ENCODE measurements at places on chromosomes 6 and 20.

GRCh38 chr20:46621492-46621891, 29.8 kb downstream of the SLC13A3 start:
- DNase-seq: peak; percentile 9

DNA sequence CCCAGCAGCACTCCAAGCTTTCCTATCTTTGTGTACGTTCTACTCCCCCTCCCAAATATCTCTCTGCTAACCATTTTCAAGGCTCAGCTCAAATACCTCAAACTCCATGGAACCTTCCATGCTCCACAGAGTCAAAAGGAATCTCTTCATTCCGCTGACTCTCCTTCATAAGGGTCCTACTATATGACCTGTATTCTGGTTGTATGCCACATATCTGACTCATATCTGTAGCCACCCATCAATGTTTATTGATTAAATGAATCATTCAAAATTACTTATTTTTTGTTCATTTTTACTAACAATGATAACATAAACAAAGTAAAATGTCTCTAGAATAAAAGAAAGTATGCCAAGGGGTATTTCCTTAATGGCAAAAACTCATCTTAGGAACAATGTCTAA, 123.2 kb downstream of the ARHGAP18 start:
- no peak for DNase-seq

DNA sequence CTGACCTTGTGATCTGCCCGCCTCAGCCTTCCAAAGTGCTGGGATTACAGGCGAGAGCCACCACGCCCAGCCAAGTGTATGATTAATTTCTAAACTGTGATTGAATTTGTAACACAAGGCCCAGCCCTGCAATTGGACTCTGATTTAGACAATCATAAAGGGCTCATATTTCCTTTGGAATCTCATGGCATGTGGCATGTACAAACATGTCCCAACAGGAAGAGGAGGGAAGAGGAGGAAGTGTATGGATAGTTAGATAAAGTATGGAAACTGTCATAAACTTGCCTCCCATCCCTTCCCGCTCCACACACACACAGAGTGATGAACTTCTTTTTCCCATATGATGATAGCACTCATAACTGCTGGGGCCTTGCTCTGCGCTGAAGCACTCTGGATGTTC, 27.2 kb upstream of the QKI start:
- no peak for DNase-seq

DNA sequence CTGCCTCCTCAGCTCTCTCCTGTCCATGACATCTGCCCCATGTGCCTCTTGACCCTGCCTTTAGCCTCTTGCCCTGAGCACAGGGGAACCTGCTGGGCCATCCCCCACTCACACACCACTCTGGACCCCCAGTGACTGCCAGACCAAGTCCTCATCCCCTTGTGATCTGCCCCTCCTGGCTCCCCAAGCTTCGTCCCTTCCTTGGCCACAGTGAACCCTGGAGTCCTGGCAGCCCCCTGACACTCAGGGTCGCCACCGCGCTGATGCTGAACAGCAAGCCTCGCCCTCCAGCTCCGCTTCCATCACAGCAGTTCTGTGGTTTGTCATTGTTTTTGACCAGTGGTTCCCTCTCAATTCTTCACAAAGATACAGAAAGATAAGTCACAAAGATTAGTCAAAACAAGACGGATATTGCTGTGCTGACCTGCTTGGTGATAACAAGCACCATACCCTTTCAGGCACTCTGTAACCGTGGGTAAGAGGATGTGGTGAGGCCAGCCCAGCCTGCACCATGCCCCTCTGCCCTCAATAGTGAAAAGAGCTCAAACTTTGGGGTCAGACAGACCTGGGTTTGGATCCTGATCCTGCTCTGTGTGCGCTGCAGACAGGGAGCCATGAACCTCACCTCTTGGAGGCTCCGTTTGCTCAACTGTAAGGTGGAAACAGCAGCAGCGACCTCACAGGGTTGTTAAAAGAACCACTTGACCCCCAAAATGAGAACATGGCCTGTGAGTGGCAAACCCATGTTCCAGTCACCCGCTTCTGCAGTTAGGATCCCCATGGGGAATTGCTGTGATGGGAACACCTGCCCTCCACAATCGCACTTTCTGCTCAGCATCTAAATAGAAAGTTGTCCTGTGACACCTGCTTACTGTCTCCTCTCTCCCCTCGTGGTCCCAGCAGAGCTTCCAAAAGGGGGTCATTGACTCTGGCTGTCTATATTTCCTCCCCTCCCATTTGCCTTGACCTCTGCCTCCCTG, 114.5 kb downstream of the TOX2 start:
- no peak for DNase-seq

GRCh38 chr20:42779216-42779615, 410.5 kb downstream of the PTPRT start:
- no peak for DNase-seq

GRCh38 chr6:158441716-158442215, 118.1 kb upstream of the TMEM181 start:
- DNase-seq: no peak

DNA sequence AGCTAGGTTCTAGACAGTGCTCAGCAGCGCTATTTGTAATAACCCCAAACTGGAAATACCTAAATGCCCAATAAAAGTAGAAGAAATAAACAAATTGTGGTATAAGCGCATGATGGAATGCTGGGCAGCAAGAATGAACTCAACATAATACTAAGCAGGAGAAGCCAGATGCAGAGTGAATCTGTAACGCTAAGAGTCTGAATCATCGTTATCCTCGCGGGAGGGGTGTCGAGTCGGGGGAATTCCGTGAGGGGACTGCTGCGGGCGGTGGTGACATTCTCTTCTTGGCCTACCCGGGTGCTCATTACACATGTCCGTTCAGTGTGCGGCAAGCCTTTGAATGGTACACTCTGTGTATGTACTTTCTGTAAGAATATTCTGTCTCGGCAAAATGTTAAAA, 83.7 kb downstream of the SULF2 start:
- no peak for DNase-seq

DNA sequence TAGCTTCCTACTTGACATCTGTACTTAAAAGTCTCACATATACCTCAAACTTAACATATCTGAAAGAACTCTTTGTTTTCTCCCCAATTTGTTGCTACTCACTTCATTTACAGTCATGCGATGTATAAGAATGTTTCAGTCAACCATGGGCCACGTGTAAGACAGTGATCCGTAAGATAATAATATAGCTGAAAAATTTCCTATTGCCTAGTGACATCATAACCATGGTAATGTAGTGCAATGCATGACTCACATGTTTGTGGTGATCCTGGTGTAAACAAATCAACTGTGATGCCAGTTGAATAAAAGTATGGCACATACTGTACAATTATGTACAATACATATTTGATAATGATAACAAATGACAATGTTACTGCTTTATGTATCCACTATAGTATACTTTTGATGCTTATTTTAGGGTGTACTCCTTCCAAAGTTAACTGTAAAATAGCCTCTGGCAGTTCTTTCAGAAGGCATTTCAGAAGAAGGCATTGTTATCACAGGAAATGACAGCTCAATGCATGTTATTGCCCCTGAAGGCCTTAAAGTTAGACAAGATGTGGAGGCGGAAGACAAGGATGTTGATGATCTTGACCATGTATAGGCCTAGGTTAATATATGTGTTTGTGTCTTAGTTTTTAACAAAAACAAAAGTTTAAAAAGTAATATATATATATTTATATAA, 579.0 kb downstream of the EPHA7 start:
- DNase-seq: no peak

DNA sequence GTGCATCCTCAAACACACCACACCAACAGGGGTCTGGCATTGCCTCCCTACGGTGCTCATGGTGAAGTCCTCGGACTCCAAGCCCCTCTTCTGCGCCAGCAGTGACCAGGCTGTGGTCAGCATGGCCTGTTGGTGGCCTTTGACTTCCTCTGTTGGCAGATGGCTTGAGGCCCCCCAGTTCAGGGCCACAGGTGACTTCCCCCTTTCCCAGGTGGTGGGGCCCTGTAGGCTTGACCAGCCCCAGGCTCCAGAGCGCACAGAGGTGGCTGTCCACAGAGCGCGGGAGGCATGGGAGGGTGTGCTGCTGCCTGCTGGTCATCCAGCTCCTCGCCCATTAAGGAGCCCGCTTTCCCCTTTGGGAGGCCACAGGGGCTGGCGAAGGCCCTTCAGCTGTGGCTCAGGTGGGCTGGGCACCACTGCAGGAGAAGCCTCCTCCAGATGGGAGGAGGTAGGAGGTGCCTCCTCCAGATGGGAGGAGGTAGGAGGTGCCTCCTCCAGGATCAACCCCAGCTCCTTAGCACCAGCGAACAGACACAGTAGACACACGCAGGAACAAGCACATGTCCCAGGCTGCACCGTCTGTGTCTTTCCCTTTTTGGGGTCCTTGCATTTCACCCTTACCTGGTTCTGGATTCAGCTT, 52.1 kb upstream of the BHLHE23 start:
- no peak for DNase-seq

DNA sequence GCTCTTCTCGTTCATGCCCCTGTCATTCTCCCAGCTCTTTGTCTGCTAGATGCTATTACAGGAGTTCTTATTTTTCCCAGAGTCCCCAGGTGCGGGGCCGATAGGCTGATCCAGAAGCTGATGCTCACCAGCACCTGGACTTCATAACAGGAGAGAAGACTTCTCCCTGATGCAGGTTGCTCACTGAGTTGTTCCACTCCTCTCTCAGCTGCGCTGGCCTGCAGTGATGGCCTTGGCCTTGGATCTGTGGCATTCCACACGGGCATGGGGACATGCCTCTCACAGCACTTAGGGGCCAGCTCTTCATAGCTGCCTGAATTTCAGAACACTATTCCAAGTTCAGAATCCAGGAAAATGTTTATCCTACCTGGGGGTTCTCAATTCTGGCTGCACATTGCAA, 7.1 kb upstream of the TXNDC5 start:
- no peak for DNase-seq

GRCh38 chr6:4396044-4396443, 260.7 kb upstream of the ECI2 start:
- DNase-seq: no peak

- DNase-seq: no peak
These were observed 69.1 kb upstream of the ADTRP start for GRCh38 chr6:11847515-11848345.

- DNase-seq: no peak
These were observed 147.0 kb downstream of the MYB start for GRCh38 chr6:135328136-135328535.

GRCh38 chr6:24996269-24996836, 60.6 kb upstream of the RIPOR2 start:
- DNase-seq: no peak

DNA sequence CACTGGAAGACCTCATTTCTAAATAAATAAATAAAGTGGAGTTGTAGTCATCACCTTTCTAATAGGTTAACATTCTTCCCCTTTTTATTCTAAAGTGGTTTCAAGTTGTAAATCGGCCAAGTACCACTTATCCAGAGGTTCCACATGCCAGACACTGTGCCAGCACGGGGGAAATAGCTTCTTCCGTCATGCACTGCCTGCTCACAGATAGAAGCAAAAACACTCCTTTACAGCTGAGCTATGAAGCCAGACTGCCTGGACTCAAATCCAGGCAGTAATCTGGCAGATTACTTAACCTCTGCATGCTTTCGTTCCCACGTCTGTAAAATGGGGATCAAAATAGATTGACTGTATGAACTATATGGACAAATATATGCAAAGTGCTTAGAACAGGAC, 17.2 kb upstream of the SCML4 start:
- no peak for DNase-seq

GRCh38 chr20:60693496-60694133, 558.4 kb upstream of the CDH4 start:
- DNase-seq: no peak

GRCh38 chr6:134074151-134075055, 22.0 kb upstream of the SLC2A12 start:
- DNase-seq: no peak

GRCh38 chr6:27866357-27867050, 45.7 kb downstream of the OR2B2 start:
- DNase-seq: peak; percentile 49

- no peak for DNase-seq
These were observed 39.3 kb upstream of the C20orf144 start for GRCh38 chr20:33622705-33623365.

DNA sequence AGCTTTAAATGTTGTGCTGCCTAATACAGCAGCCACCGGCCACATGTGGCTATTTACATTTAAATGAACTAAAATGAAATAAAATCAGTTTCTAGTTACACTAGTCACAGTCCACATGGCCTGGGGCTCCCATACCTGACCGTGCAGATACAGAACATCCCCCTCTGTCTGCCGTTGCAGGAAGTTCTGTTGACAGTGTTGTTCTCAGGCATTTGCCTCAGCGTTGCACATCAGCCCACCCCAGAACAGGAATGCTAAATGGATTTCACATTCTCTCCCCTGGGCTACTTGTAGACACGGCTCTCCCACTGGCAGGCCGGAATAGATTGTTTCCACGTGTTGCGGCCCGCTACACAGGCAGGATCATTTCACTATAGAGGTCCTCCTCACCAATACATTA, 26.3 kb downstream of the JAG1 start:
- DNase-seq: no peak

GRCh38 chr20:2108987-2109386, 7.4 kb downstream of the STK35 start:
- DNase-seq: peak; percentile 77

DNA sequence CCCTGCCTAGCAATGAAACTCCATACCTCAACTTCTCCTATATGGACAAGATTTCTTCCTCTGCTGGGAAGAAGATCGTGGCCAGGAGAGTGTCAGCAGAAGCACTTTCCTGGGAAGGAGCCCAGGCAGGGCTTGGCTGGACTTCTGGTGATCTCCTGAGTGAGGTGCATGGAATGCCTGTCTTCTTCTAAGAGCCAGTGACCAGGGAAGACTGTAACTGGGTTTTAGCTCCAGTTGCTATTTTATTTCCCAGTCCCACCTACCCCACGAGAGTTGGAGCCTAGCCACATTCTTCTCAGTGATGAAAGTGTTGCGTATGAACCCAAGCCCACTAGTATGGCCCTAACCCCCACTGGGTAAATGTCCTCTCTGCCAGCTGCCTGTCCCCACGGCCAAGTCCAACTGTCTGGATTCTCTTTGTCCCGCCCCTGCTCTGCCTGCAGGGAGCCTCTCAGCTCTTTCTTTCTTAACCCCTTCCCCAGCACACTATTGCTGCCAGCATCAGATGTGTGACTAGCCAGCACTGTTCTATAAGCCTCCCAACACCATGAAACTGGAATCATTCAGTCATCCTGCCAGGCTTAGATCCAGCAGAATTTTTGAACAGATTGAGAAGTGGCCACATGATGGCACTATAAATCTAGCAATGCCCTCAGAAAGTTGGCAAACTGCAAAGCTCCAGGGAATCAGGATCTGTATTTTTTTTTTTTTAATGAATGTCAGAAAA, 69.8 kb upstream of the FAM184A start:
- peak; percentile 60 for DNase-seq

GRCh38 chr20:2133318-2134183, 31.9 kb downstream of the STK35 start:
- no peak for DNase-seq

- DNase-seq: no peak
These were observed 30.8 kb downstream of the PDE10A start for GRCh38 chr6:165632194-165632593.

DNA sequence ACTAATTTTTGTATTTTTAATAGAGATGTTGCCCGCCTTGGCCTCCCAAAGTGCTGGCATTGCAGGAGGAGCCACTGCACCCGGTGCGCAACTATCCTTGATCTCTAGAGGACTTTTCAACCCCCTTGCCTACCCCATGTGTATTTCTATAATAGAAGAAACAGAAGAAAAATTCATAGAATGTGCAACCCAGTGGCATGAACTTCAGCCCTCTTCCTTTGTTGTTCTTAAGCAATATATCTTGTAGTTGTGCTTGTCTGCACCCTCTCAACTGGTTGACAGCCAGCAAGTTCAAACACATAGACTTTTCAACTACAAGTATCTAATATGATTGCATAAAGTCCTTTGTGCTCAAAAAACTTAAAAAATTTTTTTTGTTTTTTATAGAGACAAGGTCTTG, 72.3 kb upstream of the NCOA3 start:
- no peak for DNase-seq

- DNase-seq: no peak
These were observed 75.1 kb downstream of the EDN3 start for GRCh38 chr20:59375541-59375940.
